ENCODE measurements at places on chromosomes 2 and 18.

- DNase-seq = no peak
Observed at GRCh38 chr2:178844701-178845100, 37.5 kb upstream of the TTN start.

- no peak for DNase-seq
Observed at GRCh38 chr18:77146249-77147080, 13.9 kb upstream of the MBP start.

- DNase-seq = no peak
Observed at GRCh38 chr2:107020392-107020791, 134.4 kb upstream of the ST6GAL2 start.

DNA sequence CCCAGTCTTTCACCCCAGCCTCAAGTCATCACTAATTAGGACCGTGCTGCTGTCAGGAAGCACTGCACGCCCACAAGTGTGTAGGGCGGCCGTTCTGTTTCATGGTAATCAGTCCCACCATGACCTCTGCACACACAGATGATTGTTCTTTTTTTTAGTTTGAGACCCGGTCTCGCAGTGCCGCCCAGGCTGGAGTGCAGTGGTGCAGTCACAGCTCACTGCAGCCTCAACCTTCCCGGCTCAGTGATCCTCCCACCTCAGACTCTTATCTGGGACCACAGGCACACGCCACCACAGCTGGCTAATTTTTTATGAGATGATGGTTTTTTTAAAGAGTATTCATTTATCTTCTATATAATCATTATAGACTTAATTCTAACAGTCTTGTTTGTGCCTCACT lies 1.8 kb upstream of the IAH1 start:
- DNase-seq = no peak

- DNase-seq = no peak
Observed at GRCh38 chr2:158034198-158034866, 67.3 kb upstream of the UPP2 start.

- DNase-seq = no peak
Observed at GRCh38 chr2:46094689-46095088, 202.5 kb upstream of the EPAS1 start.

All from AG04450 (cell line).